PC-3 (cell line): ENCODE measurements at places on chromosomes 7 and 10.

DNA sequence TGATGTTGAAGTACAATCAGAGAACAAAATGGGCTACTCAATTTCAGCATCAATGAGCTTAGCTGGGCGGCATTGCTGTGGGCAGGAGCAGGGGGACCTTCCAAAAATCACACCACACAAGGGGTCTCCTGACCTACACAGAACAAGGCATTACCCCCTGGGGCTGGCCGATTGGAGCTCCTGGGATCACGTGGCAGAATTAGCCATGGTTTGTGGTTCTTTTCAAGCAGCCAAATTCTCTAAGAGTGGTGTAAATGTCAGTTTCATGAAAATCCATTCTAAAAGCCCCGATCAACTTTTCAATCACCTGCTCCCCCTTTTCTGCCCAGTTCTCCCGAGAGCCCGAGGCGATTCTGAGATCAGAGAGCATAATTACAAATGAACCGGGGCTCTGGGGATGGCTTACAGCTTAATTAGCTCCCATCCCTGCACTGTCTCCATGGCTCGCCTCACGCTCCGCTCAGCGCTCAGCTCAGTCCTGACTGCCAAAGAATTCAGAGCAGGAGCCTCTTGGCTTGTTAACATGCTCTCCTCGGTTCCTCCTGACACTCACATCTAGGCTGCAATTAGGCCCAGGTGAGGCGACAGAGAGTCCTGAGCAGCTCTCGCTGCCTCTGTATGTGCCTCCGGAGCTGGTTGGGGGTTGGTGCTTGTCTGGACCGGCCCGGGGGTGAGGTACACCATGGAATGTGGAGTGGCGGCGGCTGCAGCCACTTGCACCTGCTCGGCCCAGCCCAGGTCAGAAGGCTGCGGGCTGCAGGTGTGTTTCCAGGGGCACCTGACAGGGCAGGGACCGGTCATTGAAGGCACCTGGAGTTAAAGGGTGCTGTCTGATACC lies 111.8 kb downstream of the WDR11 start:
- H3K27ac ChIP-seq, result no peak overlapping the region
- H3K27me3 ChIP-seq, result peaks cover 31% of the 10 kb centered on the region
- no peak overlapping the region for H3K4me3 ChIP-seq
- no peak for DNase-seq

DNA sequence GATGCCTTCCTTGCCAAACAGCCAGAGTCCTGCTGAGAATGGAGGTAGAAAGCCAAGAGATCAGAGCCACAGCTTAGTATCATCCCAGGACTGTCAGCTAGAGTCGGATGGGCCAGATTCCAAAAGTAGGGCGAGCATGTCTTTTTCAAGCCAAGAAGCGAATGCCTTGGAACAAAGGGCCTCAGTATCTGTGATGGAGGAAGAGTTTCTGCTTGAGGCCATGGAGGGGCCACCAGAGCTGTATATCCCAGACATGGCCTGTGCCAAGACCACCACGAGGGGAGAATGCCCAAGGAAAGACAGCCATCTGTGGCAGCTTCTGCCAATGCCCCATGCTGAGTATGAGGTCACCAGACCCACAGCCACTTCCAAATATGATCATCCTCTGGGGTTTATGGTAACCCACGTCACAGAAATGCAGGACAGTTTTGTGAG lies 44.3 kb upstream of the PPP1R17 start:
- no peak overlapping the region for H3K4me3 ChIP-seq
- H3K4me1 ChIP-seq, result no peaks in the 10 kb centered on the region
- H3K27ac ChIP-seq, result no peak overlapping the region
- no peak for DNase-seq
- H3K27me3 ChIP-seq, result peaks cover 93% of the 10 kb centered on the region

- H3K27me3 ChIP-seq, result no peaks in the 10 kb centered on the region
- H3K36me3 ChIP-seq, result no peaks in the 10 kb centered on the region
- H3K4me1 ChIP-seq, result no peaks in the 10 kb centered on the region
- no peak overlapping the region for H3K4me3 ChIP-seq
- H3K27ac ChIP-seq, result no peak overlapping the region
These were observed 14.1 kb downstream of the LAT2 start for GRCh38 chr7:74223711-74224510.

- no peak overlapping the region for H3K4me3 ChIP-seq
- no peak overlapping the region for H3K27ac ChIP-seq
- no peak for DNase-seq
- no peaks in the 10 kb centered on the region for H3K36me3 ChIP-seq
These were observed 54.3 kb upstream of the SEMA3A start for GRCh38 chr7:84248843-84249242.

DNA sequence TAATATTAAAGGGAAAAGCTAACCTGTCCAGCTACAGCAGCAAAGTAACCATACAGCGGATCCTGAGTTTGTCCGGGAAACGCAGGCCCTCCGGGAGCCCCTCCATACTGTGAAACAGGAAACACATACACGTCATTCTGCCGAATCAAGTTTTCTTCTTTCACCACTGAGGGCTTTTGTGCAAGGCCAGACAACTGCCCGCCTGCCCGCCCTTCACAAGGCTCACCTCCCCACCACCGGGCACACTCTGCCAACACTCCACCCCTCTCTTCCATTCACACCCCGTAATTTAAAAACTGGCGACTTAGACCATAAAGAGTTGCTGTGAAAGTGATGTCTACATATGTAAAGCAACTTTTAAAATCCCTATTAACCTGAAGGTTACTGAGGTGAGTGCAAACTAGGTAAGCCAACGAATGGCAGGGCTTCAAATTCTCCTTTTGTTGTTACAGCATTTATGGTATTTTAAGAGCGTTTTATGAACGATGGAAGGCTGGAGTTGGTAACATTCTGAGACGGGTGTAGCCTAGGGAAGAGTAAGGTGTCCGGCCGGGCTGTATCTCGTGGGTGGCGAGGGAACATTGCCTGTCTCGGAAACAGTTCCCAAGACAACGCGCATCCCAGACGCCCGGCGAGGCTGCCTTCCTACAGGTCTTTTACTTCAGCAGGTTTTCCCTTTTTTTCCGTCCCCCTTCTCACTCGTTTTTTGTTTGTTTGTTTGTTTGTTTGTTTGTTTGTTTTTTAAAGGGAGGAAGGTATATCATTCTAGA lies 817 bp downstream of the SRI start:
- peak overlapping the region; percentile 92 for H3K4me3 ChIP-seq
- H3K4me1 ChIP-seq, result peaks cover 20% of the 10 kb centered on the region
- H3K27ac ChIP-seq, result 0 out of 2 replicates have a peak overlapping the region, but pooled peaks have one; percentile 16

DNA sequence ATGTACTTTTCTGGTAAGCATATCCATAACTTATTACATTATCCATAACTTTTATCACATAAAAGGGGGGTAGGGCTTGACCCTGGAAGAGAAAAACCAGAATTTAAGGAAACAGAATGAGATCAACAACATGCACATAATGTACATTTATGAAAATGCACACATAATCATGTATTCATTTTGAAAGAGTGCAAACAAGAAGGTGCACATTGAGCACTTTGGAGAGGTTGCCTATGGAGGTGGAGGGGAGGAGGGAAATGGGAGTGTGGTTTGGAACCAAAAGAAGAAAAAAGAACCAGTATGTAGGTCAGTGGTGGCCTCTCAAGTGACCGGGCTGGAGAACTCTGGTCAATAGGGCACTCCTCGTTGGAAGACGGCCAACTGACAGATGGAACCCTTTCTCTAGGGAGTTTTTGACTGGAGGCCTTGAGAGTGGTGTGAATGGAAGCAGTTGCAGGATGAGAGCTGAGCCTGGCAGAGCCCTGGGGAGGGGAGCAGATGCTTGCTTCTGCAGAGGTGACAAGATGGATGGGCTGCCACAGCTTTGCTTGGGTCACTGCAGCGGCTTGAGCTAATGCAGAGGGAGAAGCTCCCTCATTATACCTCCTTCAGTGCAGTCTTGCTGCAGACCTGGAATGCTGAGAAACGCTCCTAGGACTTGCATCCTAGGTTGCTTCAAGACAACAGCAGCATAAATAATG lies 192.7 kb downstream of the SEC23IP start:
- H3K4me3 ChIP-seq, result no peak overlapping the region
- no peak overlapping the region for H3K27ac ChIP-seq
- H3K27me3 ChIP-seq, result peaks cover 9% of the 10 kb centered on the region; the same call in 1 of the 2 replicates
- DNase-seq, result no peak

DNA sequence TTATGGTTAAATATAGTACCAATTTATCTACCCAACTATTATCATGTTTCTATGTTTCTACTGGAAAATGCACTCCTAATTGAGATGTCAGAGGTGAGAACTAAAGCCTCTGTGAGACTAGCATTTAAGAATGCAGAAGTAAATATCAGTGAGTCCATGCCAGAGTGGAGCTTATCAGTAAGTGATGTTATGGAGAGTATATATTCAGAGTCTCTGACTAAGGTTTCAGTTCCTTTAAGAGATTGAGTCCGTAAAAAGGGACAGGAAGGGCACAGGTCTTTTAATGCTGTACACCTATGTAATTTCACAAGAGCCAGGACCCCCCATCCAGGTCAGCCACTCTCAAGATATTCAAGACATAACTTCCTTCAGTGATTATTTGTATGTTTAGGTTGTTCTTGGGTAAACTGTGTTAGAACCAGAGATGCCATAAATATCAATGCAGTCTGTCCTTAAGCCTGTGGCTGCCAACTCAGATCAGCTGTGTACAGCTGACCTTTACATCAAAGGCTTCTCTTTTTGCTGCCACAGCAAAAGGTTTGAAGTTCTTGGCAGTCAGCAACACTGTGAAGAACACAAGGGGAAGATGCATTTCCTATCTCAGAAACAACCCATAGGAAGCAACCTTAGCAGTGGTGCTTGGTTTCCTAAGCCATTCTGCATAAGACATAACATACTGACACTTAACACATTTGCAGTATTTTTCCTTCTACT lies 244.8 kb downstream of the BICC1 start:
- no peak for DNase-seq
- no peaks in the 10 kb centered on the region for H3K36me3 ChIP-seq
- no peak overlapping the region for H3K4me3 ChIP-seq
- no peak overlapping the region for H3K27ac ChIP-seq

GRCh38 chr10:75505840-75506506 lies 74.5 kb downstream of the LRMDA start:
- H3K27ac ChIP-seq, result no peak overlapping the region
- peaks cover 24% of the 10 kb centered on the region for H3K4me1 ChIP-seq
- no peaks in the 10 kb centered on the region for H3K27me3 ChIP-seq
- H3K36me3 ChIP-seq, result no peaks in the 10 kb centered on the region
